ENCODE measurements at places on chromosomes 2 and 18. TPM values are rescaled to one million over a fixed set of nuclear protein-coding genes. Genes with fewer than 3 reads are reported as not detected.

GRCh38 chr18:3126457-3127097, 93.2 kb downstream of the MYOM1 start:
- no peak for DNase-seq
- H3K36me3 ChIP-seq: no peaks in the 10 kb centered on the region
- H3K27ac ChIP-seq: no peak overlapping the region
- H3K4me3 ChIP-seq: no peak overlapping the region
- H3K27me3 ChIP-seq: no peaks in the 10 kb centered on the region

GRCh38 chr2:2577407-2577831, 246.3 kb upstream of the MYT1L start:
- H3K36me3 ChIP-seq: no peaks in the 10 kb centered on the region
- H3K4me3 ChIP-seq: no peak overlapping the region
- no peaks in the 10 kb centered on the region for H3K4me1 ChIP-seq
- no peak for DNase-seq
- no peaks in the 10 kb centered on the region for H3K27me3 ChIP-seq

Gene FOXD4L1
- 0.55 TPM for total RNA-seq

DNA sequence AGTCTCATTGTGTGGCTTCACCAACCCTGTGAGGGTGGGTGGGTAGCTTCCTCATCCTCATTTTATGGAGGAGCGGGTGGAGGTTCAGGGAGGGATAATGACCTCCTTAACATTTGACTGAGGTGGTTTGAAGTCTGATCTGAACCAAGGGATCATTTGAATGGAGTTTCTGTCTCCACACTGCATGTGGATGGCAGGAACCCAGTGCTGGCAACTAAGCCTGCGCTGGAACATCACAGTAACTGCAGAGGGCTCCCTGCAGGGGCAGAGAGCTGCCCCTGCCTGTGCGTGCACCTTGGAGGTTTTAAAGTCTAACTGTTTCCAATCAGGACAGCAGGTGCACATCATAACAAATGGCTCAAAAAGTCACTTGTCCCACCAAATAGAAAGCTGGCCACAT, 3.3 kb downstream of the AGAP1 start:
- no peaks in the 10 kb centered on the region for H3K36me3 ChIP-seq
- no peak overlapping the region for H3K27ac ChIP-seq
- H3K27me3 ChIP-seq: no peaks in the 10 kb centered on the region
- DNase-seq: no peak
- peaks cover 10% of the 10 kb centered on the region for H3K4me1 ChIP-seq

GRCh38 chr2:132668189-132668823, 1.7 kb downstream of the LYPD1 start:
- H3K27me3 ChIP-seq: no peaks in the 10 kb centered on the region
- H3K27ac ChIP-seq: no peak overlapping the region
- no peaks in the 10 kb centered on the region for H3K36me3 ChIP-seq
- DNase-seq: no peak
- no peak overlapping the region for H3K4me3 ChIP-seq
- peaks cover 25% of the 10 kb centered on the region for H3K4me1 ChIP-seq

Data from testis (tissue), 5 donors.